Activated CD8-positive, alpha-beta memory T cell treated with anti-CD3 and anti-CD28 coated beads for 1 hour (primary cell): ENCODE measurements at places on chromosomes 4 and X.

GRCh38 chr4:174023641-174024040 is 259.8 kb downstream of the FBXO8 start:
- no peak for DNase-seq

GRCh38 chr4:53536328-53536727 is 55.0 kb downstream of the LNX1 start:
- DNase-seq, result no peak

DNA sequence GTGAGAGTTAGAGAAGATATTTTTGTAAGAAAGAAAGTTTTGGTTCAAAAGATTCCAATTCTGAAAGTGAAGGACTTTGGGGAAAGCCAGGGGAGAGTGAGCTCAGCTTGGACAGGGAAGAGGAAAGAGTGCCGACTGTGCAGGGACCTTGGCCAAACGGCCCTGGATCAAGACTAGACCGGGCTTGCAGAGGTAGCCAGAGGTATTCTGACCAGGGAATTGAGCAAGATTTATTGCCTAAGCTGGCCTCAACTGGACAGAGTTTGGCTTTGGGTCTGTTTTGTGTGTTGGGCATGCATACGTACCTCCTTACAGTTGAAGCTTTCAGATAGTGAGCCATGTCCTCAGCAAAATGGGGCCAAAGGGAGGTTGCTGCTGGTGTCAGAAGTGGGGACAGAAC is 11.6 kb downstream of the PLAC1 start:
- no peak for DNase-seq

- no peak for DNase-seq
Observed at GRCh38 chrX:133668225-133668931, 253.1 kb upstream of the GPC4 start.

DNA sequence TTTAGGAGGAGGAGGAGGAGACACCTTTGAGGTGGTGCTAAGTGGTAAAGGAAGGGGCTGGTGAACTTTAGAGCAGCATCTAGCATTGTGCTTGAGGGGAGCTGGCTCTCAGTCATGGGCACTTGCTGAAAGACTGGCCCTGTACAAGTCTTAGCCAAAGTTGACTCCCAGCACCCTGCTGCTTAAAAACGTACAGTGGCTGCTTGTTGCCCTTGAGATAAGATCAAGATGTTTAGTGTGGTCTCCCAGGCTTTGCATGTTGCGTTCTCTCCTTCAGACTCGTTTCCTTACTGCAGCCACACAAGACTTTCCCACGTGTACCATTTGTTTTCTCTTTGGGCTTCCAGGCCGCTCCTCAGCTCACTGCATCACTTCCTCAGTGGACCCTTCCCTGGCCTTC is 1.8 kb downstream of the MED28 start:
- DNase-seq, result no peak
